Ecto neural progenitor cell (in vitro differentiated cells): ENCODE measurements at places on chromosomes 16 and 17.

DNA sequence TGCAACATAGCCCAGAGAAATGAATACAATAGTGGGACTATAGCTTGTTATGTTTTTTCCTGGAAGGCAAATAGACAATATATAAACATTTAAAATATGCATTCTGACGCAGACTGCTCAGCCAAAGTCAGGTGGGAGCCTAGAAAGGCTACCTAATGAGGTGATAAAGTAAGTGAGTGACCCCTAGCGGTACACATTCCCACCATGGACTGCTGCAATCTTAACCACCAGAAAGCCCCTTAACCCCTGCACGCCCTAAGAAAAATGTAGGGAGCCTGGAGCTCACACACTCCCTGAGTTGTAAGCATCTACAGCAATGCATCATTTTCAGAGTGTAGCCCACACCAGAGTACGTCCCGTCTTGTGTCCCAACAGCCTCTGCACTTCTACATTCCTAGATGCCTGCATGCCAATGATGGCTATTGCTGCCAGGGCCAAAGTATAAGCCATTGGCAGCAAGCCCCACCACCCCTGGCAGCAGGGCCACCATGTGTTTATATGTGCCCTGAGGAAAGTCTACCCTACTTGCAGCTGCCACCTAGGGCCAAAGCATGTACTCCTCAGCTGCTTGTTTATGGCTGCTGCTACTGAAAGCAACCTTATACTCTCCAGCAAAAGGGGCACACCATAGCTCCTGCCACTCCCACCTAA is 127.6 kb downstream of the KIF2B start:
- DNase-seq: no peak

GRCh38 chr16:86343027-86343795 is 167.1 kb upstream of the FOXF1 start:
- no peak for DNase-seq

- no peak for DNase-seq
Measured at GRCh38 chr16:52293204-52293603, 253.7 kb downstream of the TOX3 start.

DNA sequence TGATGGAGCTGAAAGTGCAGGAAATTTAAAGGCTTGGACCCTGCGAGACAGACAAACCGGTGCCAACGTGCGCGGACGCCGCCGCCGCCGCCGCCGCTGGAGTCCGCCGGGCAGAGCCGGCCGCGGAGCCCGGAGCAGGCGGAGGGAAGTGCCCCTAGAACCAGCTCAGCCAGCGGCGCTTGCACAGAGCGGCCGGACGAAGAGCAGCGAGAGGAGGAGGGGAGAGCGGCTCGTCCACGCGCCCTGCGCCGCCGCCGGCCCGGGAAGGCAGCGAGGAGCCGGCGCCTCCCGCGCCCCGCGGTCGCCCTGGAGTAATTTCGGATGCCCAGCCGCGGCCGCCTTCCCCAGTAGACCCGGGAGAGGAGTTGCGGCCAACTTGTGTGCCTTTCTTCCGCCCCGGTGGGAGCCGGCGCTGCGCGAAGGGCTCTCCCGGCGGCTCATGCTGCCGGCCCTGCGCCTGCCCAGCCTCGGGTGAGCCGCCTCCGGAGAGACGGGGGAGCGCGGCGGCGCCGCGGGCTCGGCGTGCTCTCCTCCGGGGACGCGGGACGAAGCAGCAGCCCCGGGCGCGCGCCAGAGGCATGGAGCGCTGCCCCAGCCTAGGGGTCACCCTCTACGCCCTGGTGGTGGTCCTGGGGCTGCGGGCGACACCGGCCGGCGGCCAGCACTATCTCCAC is at the start of gene NOG:
Gene NOG, plus strand, starts transcription at position 54 of the 674 bp plus-strand sequence. Its CDS starts 525 bp downstream, at position 579.
- peak; percentile 91 for DNase-seq

DNA sequence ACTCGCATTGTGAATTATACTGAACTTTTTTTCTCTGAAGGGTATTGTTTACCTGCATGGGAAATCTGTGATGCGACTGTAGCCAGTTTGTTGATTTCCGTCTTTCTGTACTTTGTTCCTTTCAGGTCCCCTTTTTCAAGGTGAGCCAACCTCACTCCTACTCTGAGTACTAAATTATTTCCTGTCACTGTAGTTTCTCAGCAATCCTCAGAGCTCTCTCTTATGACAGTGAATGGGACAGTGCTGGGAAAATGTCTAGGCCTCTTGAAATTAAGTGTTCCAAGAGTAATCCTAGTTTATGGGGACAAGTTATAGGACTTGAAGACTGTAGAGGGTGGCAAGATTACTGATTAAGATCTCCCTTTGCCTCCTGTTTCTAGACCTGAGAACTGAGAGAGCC is 167.6 kb downstream of the CNTNAP4 start:
- DNase-seq: no peak

DNA sequence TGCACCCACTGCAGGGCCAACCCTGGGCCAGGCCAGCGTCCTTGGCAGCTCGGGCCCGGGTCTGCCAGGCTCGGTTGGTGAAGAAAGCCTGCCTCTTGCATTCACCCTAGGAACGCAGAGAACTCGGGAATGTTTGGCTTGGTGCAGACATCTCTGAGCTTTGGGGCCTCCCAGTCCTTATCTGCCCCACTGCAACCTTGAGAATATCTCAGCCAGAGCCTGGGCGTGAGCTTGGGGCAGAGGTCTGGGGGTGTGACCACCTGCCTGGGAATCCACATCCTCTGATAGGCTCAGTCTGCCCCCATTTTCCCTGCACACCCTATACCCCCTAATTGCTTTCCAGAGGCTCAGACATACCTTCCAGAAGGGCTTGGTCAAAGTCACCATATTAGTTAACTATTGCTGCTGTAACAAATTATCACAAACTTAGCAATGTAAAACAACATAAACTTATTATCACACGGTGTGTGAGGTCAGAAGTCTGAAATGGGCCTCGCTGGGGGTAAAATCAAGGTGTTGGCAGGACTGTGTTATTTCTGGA is 30.7 kb upstream of the ZNF423 start:
- DNase-seq: no peak

- no peak for DNase-seq
Measured at GRCh38 chr17:64683796-64684195, 21.7 kb upstream of the SMURF2 start.

GRCh38 chr17:5610956-5611355 is 26.6 kb upstream of the NLRP1 start:
- no peak for DNase-seq

- no peak for DNase-seq
Measured at GRCh38 chr17:6797718-6798351, 21.8 kb downstream of the FBXO39 start.

DNA sequence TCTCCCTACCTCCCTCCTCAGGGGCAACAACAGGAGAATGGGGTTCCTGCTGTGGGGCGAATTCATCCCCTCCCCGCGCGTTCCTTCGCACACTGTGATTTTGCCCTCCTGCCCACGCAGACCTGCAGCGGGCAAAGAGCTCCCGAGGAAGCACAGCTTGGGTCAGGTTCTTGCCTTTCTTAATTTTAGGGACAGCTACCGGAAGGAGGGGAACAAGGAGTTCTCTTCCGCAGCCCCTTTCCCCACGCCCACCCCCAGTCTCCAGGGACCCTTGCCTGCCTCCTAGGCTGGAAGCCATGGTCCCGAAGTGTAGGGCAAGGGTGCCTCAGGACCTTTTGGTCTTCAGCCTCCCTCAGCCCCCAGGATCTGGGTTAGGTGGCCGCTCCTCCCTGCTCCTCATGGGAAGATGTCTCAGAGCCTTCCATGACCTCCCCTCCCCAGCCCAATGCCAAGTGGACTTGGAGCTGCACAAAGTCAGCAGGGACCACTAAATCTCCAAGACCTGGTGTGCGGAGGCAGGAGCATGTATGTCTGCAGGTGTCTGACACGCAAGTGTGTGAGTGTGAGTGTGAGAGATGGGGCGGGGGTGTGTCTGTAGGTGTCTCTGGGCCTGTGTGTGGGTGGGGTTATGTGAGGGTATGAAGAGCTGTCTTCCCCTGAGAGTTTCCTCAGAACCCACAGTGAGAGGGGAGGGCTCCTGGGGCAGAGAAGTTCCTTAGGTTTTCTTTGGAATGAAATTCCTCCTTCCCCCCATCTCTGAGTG is 5.9 kb upstream of the LASP1NB start:
- DNase-seq: peak; percentile 42

GRCh38 chr16:84218176-84218823 is 21.5 kb downstream of the KCNG4 start:
- DNase-seq: no peak

DNA sequence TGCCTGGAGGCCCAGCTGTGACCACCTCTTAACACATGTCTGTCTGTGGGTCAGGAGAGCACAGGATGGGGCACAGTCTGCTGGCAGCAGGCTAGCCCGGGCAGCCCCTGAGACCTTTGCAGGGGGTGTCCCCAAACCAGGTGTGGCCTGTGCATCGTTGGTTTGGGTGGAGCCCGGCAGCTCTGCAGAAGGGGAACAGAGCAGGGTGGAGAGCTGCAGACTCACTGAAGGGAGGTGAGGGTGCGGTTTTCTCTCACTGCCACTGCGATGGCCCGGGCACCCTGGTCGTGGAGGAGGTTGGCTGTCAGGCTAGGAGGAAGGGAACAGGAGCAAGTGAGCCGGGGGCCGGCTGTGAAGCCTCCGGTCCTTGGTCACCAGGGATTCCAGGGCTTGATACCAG is 28.8 kb downstream of the NLRC3 start:
- no peak for DNase-seq

- no peak for DNase-seq
Measured at GRCh38 chr16:56614549-56614991, 6.2 kb downstream of the MT2A start.

GRCh38 chr17:76265624-76266243 is 586 bp downstream of the UBALD2 start:
- peak; percentile 82 for DNase-seq

DNA sequence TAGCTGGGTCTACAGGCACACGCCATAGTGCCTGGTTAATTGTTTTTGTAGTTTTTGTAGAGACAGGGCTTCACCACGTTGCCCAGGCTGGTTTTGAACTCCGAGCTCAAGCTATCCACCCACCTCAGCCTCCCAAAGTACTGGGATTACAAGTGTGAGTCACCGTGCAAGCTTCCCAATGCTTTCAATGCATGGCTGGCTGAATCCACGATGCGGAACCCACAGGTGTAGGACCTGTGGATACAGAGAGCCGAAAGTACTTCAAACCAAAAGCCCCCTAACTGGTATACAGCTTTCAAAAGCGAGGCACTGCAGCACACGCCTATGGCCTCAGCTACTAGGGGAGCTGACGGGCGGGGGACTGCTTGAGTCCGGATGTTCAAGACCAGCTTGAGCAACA is 44.8 kb downstream of the METTL16 start:
- DNase-seq: no peak

DNA sequence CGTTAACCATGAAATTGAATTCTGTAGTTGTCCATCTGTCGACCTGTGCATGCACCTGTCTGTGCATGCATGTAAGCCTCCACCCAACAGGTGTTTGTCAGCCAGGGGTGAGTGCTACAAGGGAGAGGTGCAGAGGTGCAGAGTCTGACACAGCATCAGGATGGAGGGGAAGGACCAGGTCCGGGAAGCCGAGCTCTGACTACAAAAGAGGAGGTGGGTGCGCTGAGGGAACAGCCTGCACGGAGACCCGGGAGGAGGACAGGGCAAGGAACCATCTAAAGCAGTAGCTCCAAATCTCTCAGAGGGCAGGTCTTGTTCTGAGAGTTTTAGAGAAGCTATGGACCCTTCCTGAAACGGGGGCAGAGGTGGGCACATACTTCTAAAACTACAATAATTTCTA is 54.1 kb downstream of the B9D1 start:
- DNase-seq: no peak

DNA sequence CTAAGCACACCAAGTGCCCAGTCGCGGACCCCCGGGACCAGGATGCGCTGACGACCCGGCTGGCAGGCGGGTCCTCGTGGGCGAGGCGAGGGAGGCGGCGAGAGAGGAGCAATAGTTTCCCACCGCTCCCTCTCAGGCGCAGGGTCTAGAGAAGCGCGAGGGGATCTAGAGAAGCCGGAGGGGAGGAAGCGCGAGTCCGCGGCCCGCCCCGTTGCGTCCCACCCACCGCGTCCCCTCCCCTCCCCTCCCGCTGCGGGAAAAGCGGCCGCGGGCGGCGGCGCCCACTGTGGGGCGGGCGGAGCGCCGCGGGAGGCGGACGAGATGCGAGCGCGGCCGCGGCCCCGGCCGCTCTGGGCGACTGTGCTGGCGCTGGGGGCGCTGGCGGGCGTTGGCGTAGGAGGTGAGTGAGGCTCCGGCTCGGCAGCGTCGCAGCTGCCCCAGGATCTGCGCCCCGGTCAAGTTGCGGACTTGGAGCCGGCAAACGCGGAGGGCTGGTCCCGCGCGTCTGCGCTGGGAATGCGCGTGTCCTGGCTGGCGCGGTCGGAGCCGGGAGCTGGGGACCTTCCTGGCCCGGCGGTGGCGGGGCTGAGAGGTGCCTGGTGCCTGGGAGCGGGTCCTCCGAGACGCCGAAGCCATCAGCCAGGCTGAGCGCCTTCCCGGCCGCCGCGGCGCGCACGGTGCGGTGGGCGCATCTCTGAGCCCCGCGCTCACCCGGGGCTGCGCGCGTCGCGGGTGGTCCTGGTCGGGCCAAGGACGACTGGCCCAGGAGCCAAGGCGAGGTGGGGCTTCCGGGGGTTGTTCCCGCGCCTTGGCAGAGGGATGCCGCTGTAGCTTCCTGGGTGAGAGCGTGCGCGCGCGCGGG is at the start of gene ITGB3:
Gene ITGB3, plus strand, starts transcription at position 287 of the 862 bp plus-strand sequence. Its CDS starts 35 bp downstream, at position 322.
- peak; percentile 90 for DNase-seq

DNA sequence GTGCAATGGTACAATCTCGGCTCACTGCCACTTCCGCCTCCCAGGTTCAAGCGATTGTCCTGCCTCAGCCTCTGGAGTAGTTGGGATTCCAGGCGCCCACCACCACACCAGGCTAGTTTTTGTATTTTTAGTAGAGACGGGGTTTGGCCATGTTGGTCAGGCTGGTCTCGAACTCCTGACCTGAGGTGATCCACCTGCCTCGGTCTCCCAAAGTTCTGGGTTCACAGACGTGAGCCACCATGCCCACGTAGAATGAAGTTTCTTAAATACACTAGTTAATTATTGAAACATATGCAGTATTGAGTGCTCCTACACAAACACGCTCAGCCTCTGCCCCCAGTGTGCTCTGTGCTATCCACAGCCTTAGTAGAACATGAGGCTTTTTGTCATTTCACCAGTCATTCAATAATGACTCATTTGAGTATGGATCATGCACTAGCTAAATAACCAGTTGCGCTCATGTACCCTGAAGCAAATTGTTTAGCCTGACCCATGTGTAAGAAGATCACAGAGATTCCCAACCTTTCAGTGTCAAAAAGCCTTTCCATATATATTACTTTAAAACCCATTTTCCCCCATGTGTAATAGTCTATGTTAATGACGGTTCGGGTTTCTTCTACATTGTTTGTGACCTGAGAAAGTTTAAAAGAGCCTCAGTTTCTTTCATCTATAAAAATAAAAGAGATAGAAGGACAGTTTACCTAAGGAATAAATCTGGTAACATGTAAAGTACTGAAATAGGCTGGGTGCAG is 49.7 kb downstream of the TUBD1 start:
- no peak for DNase-seq
